ENCODE measurements at places on chromosomes 7 and 10.

- no peaks in the 10 kb centered on the region for H3K27me3 ChIP-seq
- DNase-seq, result no peak
- H3K36me3 ChIP-seq, result no peaks in the 10 kb centered on the region
- H3K4me1 ChIP-seq, result no peaks in the 10 kb centered on the region
Measured at GRCh38 chr7:256461-256940, 33.5 kb upstream of the FOXL3 start.

GRCh38 chr7:139643951-139644585, 120.6 kb downstream of the CLEC2L start:
- H3K36me3 ChIP-seq, result peaks cover 33% of the 10 kb centered on the region
- H3K27ac ChIP-seq, result no peak overlapping the region
- no peak for DNase-seq
- no peak overlapping the region for H3K4me3 ChIP-seq
- peaks cover 53% of the 10 kb centered on the region for H3K4me1 ChIP-seq

- no peaks in the 10 kb centered on the region for H3K4me1 ChIP-seq
- no peak overlapping the region for H3K4me3 ChIP-seq
Measured at GRCh38 chr10:60203993-60204618, 185.6 kb downstream of the ANK3 start.

DNA sequence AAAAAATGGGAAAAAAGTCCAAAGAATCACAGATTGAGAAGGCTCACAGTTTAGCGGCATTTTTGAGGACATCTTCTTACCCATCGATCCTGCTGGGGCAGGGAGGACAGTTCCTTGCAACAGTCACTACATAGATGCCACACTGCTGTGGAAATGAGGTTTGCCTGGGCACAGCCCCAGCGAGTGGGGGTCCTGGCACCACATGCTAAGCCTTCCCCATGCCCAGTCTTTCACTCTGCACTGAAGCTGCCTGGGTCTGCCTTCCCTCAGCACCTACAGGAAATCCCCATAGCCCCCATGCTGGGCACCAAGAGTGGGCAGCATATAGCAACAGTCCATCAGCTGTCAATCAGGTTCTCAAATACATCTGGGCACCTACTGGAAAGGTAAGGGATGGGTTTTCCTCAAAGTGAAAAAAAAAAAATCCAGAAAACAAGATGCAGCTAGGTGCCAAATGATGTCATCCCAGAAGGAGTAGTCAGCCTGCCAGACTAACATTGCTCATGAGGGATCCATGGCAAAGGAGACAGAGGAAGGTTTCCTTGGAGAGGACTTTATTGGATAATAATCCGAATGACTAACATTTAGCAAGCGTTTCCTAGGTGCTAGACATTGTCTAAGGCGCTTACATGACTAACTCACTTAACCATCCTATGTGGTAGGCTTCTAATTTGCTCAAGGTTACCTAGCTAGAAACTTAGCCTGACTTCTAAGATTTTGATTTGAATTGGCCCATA, 125.7 kb upstream of the CXCL12 start:
- no peaks in the 10 kb centered on the region for H3K4me1 ChIP-seq
- H3K4me3 ChIP-seq, result no peak overlapping the region
- H3K36me3 ChIP-seq, result no peaks in the 10 kb centered on the region
- DNase-seq, result no peak
- H3K27ac ChIP-seq, result no peak overlapping the region
